ENCODE measurements at places on chromosomes 2 and 18.

DNA sequence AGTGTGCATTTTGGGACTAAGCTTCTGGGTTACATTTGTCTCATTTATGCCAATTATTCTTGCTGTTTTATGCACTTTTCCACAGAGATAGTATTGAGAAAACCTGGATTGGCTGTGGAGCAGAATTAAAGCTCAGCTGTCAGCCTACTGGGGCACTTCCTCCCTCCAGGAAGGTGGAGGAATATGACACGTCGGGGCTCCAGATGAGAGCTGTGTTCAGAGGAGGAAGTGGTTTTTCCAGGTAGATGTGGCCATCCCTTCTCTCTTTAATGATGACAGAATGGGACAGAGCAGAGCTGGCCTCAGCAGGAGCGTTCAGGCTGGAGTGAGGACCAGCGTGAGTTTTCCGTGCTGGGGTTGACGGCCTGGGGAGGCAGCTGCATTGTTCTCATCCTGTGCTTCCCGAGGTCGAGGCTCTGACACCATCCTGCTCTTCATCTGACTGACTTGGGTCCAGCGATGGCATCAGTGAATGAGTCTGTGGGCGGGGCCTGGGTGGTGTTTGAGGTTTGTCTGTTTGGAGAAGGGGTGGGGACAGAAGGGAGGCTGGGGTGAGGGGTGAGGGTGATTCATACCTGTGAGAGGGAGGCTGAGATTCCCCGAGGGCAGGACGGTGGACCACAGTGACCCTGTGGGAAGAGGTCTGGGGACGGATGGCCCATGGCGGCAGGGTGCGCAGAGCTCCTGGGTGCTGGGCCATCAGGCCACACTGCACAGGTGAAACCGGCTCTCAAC is 207.0 kb downstream of the LDLRAD4 start:
- DNase-seq = peak; percentile 57

DNA sequence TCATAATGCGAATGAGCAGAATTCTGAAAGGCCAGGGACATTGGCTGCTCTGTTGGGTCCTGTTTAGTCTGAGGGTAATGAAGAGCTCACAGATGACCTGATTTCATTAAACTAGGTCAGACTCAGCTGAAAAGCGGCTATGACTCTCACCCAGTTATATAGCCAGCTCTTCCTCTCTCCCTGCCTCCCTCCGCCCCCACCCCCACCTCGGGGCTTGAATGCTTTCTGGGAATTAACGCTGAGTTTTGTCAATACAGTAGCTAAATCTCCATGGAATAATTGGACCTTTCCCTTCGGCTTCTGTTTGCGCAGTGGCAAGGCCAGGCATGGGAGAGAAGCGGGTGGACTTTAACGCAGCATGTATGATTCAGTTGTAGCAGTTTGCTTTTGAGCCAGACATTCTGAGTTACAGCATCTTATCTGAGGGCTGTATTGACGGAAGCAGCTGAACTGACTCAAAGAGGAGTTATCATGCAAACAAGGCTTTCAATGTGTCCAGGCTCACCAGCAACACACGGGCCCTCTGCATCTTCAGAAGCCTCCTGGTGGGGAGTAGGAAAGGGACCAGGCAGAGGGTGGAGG is 110.6 kb downstream of the MYCN start:
- no peak for DNase-seq

DNA sequence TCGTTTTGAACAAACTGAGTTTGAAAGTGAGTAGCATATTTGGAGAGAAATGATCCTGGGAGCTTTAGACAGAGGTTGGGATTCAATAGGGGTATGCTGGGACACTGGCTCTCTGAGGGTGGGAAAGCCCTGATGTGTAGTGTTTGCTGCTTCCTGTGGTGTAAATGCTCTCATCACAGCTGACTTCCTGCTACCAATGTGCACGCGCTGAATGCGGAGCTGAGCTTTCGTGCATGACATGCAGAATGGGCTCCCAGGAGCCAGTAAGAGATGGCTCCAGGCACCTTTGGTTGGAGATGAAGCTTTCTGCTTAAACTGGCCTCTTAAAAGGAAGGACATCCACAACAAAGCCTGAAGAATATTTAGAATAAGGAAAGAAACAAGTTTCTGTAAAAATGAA is 224.1 kb upstream of the CCDC150 start:
- DNase-seq = peak; percentile 28

DNA sequence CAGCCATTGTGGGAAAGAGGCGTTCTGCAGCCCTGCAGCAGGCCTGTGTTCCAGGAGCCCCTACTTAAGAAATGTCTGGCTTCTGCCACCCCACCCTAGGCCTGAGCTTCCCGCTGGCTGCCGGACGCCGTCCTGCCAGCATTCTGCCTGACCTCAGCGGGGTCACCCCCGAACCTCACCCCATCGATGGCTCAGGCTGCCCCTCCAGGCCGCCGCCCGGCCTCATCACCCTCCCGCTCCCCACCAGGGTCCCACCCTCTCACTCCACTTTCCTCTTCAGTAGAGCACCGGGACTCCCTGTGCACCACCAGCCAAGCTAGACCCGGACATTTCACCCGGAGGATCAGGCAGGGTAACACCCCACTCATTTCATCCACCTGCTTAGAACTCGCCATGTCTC is 73.6 kb upstream of the SALL3 start:
- DNase-seq = no peak

DNA sequence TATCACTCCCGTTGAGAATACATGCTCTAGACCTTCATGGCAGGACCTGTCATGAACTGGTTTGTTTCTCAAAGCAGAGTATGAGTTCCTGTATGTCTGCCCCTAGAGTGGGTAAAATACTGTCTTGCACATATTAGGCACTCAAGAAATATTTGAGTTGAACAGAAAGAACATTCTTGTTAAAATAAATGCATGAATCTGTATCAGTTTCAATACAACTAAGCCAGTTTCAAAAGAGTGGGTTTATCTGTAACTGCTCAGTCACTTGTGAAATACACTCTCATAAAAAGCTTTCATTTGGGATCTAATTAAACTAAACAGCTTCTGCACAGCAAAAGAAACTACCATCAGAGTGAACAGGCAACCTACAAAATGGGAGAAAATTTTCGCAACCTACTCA is 69.2 kb downstream of the RFTN2 start:
- DNase-seq = no peak

DNA sequence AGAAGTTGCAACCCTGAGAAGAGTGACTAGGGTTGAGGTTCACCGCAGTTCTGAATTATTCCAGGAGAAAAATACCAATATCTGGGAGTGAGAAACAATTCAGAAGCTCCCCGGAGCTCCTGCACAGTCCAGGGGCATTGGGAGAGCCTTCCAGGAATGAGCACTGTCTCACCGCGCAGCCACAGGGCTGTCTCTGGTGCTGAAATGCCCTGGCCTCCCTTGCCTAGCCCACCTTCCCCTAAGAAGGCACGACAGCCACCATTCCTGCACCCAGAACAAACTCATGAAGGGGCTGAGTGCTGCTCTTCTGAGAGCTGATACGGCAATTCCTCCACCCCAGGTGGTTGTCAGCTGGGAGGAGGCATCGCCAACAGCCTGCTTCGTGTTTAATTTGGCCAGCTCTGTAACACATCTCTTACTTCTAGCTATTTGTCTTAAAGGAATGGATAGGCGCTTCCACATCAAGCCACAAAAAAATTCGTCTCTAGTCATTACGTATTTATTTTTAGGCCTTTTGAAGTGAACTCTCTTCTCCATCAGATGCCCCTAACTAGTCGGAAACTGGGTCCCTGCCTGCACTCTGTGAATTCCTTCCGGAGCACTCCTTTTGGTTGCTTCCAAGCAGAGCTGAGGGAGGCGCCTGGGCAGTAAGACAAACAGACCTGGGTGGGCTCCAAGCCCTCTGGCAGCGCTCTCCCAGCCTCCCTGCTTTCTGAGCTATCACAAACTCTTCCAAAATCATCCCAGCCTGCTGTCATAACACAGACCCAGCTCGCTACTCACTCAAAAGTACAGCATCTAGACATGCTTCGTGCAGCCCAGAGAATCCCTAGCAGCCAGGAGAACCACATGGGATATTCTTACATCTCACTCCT is 120.5 kb upstream of the CCDC68 start:
- DNase-seq = no peak

DNA sequence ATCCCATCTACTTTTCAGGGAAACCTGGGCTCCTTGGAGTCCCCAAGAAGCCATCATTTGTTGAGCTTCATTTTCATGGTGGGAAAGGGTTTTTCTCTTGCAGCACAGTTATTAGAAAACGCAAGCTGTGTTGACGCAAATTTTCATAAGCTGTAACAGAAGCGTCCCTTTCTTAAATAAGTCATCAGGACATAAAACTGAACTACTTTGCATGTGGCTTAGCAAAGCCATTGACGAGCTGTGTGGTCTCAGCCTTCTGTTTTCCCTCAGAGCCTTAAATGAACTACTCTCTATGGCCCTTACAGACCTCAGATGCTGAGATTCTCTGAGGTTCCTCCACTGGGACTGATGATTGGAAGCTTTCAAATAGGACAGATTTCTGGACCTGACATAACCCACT is 85.1 kb downstream of the ARL4C start:
- no peak for DNase-seq

- DNase-seq = no peak
These were observed 68.9 kb downstream of the RDH14 start for GRCh38 chr2:18491577-18491976.

DNA sequence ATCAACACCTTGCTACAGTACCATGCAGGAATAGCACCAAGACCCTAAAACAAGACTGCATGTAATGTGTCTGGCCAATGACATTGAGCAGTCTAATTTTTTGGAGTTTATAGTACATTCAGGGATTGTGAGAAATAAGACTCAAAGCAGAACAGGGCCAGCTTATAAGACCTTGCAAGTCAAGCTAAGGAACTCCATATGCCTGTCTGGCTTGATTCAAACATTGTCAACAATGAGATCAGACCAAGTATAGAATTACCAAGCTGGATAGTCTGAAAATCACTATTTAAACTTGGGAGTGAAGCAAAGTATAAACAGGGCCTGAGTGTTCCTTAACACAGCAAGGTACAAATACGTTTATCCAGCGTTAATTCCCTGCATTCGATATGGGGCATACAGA is 370.9 kb downstream of the CNTNAP5 start:
- no peak for DNase-seq

- no peak for DNase-seq
These were observed 93.0 kb downstream of the DPP4 start for GRCh38 chr2:161980976-161981375.

- no peak for DNase-seq
These were observed 98.4 kb downstream of the USP40 start for GRCh38 chr2:233468047-233468740.

GRCh38 chr2:68284896-68285295 is 32.6 kb upstream of the PPP3R1 start:
- no peak for DNase-seq

DNA sequence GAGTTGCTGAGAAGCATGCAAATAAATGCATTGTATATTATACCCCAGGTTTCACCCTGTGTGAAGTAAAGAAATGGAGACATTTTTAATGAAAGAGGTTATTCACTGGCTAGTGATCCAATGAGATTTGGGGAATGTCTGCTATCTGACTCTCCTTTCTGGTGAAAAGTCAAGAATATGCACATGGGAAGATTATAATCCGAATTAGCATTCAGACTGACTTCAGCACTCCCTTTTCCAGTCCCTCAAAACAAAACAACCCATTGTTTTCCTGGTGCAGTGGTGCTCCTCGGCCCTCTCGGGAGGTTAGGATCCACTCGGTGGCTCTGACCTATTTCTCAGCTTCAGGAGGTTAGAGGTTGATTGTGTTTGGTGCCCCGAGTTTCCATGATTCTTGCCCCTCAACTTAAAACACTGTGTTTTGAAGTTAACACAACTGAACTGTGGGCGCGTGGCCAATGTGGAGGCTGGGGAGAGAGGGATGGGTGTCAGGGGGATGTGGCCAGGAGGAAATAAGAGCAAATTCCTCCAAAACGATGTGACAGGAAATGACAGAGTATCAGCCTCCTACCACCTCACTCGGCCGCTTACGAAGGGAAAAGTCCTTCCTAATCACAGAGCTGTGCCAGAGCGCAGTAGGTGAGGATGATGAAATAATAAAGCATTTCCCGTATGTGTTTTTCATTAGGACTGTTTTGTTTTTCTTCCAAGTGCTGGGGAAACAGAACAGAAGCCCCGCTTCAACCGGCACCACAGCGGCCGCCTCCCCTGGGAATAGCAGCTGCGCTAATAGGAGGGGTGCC is 440.1 kb downstream of the MTX2 start:
- DNase-seq = no peak

DNA sequence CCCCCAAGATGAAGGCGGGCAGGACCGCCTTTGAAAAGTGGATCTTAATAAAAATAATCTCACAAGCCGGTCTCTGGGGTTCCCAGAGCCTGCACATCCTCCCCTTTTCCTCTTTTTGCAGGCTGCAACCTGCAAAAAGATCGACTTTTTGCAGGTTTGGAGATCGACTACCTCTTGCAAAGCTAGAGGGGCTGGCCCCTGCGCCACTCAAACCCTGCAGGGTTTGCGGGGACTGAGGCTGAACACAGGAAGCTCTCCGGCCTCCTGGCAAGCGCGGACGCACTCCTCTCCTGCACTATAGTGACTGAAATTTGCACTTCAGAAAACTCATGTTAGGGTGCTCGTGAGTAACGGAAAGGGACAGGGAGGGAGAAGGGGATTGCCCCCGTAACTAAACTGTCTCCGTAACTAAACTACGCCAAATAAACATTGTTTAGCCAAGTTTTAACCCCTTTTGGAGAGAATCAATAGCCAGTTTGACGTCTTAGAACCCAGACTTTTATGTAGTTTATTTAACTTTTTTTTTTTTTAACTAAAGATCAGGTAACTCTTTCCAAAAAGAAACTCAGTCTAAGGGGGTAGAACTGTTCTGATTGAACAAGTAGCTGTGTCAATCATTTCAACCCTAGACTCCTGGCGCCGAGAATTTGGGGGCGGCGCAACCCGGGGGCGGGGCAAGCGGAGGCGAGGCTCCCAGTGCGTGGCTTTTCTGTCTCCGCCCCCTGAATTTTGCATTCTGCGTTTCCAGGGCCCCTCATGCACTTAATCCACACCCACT is 2.5 kb downstream of the IGFBP5 start:
- DNase-seq = peak; percentile 67

GRCh38 chr2:172612051-172612450 is 56.2 kb downstream of the PDK1 start:
- DNase-seq = no peak

GRCh38 chr2:21519821-21520220 is 396.1 kb downstream of the TDRD15 start:
- no peak for DNase-seq

GRCh38 chr2:14123436-14124103 is 508.9 kb upstream of the LRATD1 start:
- no peak for DNase-seq

DNA sequence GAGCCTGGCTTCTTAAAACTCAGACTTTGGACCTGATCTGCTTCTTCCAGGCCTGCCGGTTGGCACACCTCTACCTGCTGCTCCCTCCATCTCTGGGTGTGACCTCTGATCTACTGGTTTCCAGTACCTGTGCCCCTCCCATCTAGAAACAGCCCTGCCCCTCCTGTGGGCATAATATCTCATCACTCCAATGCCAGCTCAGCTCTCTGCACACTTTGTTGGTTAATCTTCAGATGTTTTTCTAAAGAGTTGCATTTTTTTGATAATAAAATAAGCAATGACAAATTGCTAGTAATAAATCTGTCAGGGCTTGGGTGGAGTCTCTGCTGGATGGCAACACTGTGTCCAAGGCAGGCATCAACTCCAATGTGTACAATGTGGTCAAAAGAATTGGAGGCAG is 89.6 kb upstream of the PPP1CB start:
- no peak for DNase-seq

- no peak for DNase-seq
These were observed 108.0 kb downstream of the SLC8A1 start for GRCh38 chr2:40343902-40344301.
